ENCODE measurements at places on chromosomes 16 and 17.
A peak's percentile ranks its signal among the peaks of the same experiment; 100 is the strongest.

DNA sequence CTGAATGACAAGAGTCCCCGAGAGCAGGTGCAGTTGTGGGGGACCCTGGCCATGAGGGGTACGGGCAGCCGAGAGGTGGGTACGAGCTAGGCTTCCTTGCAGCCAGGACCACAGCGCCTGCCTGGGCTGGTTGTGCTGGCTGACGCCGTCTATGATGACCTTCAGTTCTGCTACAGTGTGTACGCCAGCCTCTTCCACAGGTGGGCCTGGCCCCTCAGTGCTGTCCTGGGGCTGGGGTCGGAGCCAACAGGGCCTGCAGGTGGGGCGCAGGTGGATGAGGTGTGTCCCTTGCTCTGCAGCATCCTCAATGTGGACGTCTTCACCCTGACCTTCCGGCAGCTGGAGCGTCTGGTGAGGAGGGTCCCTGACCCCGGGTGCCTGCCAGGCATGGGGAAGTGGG, 7.2 kb downstream of the TSR3 start:
- DNase-seq = no peak

DNA sequence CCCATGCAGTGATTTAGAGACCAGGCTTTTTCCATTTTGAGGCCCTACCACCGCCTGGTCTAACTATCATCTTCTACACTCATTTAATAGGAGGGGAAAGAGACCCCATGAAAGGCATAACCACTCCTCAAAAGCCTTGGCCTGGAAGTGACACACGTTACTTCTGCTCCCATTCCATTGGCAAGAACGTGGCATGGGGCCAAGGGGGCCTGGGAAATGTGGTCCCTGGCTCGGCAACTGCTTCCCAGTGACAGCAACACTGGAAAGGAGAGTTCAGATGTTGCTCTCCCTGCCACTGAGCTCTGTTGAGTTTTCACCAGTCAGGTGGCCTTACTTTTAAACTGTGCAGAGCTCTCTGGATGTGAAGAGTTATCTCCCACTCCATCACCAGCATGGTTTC, 45.2 kb upstream of the MAP3K14 start:
- DNase-seq = no peak

DNA sequence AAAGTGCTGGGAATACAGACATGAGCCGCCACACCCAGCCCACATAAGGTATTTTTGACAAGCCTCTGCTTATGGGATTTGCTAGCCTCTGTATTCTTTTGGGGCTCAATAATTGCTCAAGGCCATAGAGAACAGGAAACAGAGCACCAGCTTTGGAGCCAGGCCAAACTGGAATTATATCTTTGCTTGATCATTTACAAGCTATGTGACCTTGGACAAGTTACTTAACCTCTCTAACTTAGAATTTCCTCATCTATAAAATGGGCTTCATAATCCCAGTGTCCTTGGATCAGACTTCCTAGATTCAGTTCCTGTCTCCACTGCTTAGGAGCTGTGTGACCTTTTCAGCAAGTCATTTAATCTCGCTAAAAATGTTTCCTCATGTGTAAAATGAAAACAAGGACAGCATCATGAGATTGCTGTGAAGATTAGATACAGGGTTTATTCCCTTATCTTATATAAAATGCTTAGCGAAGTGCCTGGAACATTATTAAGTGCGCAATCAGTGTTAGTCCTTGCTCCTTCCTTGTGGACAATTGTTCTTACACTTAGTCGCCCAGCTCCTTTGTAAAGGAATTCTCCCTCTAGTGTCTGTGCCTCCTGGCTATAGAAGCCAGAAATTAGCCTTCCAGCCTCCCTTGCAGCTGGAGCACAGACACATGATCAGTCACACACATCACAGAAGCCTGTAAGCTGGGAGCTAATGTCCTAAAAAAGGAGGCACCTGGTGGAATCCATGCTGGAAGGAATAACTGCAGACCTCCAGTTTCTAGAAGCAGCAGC, 16.6 kb downstream of the KRT9 start:
- no peak for DNase-seq

DNA sequence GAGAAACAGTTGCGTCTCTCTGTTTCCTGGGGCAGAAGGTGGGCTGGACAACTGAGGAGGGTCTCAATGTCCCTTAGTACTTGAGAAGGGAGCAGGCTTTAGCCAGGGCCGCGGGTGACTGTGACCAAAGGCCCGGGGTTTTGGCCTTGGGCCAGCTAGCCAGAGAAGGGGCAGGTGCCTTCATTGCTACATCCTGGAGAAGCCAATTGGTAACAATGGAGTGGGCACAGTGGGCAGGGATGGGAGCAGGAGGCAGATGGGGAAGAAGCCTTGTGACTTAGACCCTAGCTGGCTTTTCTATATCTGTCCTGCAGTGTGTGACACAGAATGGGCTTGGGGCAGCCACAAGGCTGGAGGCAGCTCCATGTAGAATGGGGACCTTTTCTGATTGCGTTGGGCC, 46.0 kb downstream of the CLEC16A start:
- DNase-seq = no peak

GRCh38 chr16:88462396-88462795, 9.3 kb downstream of the ZFPM1 start:
- DNase-seq = no peak

DNA sequence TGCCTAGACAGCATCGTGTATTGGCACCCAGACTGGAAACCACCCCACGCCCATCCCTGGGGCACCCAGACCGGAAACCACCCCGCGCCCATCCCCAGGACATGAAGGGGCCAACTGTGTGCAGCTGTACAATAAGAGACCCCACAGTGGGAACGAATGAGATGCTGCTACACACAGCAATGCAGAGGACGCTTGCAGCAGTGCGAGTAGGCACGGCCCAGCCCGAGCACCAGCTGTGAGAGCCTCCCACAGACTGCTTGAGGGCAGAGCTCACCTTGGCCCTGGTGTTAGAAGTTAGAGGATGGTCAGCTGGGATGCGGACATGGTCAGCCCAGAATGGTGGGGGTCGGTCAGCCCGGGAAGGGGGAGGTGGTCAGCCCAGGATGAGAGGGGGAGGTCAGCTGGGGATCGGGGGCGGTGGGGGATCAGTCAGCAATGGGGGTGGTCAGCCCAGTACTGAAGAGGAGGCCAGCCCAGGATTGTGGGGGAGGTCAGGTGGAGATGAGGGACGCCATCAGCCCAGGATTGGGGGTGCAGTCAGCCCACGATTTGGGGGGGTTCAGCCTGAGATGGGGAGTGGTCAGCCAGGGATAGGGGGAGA, 340.0 kb downstream of the C16orf95 start:
- no peak for DNase-seq

GRCh38 chr17:11779892-11780291, 181.6 kb downstream of the DNAH9 start:
- DNase-seq = no peak

DNA sequence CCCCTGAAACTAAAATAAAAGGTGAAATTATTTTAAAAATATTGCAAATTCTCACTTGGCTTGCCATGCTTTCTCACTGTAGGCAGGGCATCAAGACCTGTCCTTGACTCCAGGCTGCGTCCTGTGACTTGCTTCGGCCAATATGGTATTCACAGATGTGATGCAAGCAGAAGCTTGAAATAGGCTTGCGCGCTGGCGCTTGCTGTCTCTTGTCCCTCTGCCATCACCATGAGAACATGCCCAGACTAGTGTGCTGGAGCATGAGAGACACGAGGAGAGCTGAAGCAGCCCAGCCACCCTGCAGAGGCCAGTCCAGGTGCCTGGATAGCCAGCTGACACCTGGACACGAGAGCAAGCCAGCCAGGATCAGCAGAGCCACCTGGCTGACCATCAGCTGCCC, 21.8 kb upstream of the ZKSCAN2 start:
- no peak for DNase-seq

DNA sequence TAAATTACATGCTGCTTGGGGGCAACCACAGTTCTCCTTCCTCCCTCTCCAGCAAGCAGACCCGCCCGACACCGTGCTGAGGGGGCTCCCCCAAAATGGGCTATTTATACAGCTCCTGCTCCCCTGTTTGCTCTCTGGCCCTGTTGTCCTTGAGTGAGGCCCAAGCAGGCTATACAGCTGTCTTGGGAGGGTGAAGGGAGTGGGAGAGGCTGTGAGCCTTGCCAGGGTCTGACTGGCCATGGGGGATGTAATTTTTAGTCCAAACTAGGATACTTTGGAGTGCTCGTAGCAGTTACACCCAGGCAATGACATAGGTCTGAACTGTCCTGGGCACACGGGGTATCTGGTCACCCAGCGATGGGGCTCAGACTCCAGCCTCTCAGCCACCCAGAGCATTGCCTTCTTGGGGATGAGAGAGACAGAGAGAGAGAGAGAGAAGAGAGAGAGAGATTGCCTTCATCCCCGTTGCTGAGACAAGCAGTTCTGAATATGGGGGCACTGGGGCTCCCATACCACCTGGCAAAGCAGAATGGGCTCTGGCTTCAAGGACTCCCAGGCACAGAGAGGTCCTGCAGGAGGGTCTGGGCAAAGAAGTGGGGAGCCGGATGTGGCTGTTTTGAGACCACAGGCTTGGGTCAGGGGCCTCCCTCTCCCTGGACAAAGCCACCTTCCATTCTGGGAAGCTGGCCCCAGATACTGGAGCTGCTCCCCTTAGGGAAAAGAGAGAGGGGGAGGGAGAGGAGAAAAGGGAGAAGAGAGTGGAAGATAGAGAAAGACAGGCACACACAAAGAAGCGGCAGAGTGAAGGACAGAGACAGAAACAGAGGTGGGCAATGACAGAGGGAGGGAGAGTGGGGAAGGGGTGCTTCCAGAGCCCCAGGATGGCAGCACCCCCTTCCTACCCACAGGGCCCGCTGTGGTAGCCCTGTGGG, 10.7 kb upstream of the TMEM92 start:
- DNase-seq = peak; percentile 12

Data from D721Med (cell line).